ENCODE measurements at places on chromosomes 13 and 19.

- DNase-seq = no peak
These were observed 9.0 kb downstream of the OR7A5 start for GRCh38 chr19:14826006-14826405.

DNA sequence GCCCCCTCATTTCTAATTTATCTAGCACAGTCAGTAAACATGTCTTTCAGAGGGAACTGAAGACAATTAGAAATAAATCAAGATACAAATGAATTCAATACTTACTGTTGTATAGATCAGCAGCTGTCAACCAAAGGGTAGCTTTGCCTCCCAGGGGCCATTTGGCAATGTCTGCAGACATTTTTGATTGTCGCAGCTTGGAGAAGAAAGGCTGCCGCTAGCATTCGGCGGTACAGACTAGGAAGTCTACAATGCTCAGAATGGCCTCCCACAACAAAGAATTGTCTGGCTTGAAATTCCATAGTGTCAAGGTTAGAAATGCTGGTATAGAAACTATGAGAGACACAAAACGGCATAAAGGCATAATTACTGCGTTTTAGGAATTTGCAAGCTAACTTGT is 91.6 kb downstream of the RGCC start:
- no peak for DNase-seq

- no peak for DNase-seq
These were observed 228.1 kb downstream of the FGF9 start for GRCh38 chr13:21898945-21899344.

GRCh38 chr13:35475960-35476943 is at the start of gene MAB21L1:
Gene MAB21L1 (minus strand): TSS chr13:35476689. CDS start chr13:35476138, 551 bp downstream.
- DNase-seq = no peak

- DNase-seq = peak; percentile 3
These were observed 1.2 kb upstream of the TRIM13 start for GRCh38 chr13:49995625-49996101.

DNA sequence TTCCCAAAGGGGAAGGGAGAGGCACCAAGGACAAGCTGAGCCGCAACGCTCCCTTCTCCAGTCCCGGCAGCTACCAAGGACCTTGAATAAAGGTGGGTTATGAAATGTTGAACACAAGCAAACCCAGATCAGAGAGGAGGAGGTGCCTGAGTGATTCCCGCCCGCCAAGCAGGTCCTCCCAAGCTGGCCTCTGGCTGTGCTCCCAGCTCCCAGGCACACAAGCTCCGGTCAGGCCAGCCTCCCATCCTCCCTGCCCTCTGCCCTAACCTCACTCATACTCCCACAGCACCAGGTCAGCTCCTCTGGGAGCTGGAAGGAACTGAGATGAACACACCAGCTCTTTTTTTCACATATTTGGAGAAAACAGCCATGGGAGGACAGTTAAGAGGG is 3.7 kb downstream of the NAPA start:
- DNase-seq = no peak

DNA sequence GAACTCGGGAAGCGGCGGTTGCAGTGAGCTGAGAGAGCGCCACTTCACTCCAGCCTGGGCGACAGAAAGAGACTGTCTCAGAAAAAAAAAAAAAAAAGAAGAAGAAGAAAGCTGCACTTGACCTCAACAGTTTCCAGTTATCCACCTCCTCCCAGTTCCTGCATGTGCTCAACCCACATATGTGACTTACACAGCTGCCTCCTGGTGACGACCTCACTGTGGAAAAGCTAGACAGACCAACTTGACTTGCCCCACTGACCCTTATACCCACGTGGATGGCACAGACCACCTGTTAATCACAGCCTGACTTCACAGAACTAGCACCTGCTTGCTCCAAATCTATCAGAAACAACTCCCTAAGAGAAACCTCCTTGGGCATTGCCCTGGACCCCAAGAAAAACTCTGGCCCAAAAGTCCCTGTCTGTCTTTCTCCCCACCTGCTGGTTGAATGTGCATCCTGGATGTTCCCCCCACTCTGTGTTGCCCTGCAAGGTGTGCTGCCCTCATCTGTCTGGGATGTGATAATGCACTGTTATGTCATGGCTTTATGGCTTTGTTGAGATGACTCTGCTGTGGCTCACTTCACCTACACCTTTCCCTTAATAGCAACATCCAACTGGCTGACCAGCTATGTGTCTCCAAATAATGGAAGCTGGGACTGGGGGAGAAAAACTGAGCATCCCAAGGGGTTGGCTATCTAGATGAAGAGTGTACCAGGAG is 2.8 kb downstream of the ZNF20 start:
- peak; percentile 22 for DNase-seq

- no peak for DNase-seq
These were observed 1.2 kb downstream of the CPAMD8 start for GRCh38 chr19:17025361-17025760.

DNA sequence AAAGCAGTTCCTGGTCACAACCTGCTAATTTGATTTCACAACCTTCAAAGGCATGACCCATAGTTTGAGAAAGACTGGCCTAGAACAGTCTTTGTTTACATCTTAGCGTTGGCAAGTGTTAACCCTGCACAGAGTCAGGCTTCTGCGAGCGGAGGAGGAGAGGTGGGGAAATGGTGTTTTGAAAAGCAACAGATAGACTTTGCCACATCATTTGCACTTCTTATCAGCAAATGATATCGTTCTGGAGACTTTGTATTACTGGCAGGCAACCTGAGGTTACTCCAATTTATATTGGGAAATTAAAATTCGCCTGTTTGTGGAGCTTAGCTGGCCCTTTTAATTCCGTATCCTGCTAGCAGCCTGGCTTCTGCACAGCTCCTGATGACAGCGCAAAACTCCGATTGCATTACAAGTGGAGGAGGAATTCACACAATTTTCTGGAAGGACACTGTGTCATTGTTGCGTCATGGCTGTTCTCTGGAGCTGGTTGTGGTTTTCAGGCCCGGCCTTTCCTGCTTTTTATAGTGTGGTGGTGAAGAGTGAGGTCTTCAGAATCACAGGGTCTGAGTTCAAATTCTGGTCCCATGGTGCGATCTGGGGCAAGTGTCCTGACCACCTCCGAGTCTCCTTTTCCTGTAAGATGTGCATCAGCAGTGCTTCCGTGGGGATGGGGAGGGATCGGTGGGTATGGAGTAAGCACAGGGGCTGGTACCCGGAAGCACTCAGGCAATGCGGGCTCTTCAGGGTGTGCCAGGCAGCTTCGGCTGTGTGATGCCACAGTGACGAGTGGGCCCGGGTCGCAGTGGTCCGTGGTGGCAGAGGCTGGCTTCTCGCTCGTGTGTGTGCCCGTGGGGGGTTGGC is 49.1 kb upstream of the EHD2 start:
- DNase-seq = peak; percentile 61

GRCh38 chr13:35449821-35450220 is 26.7 kb downstream of the MAB21L1 start:
- no peak for DNase-seq

DNA sequence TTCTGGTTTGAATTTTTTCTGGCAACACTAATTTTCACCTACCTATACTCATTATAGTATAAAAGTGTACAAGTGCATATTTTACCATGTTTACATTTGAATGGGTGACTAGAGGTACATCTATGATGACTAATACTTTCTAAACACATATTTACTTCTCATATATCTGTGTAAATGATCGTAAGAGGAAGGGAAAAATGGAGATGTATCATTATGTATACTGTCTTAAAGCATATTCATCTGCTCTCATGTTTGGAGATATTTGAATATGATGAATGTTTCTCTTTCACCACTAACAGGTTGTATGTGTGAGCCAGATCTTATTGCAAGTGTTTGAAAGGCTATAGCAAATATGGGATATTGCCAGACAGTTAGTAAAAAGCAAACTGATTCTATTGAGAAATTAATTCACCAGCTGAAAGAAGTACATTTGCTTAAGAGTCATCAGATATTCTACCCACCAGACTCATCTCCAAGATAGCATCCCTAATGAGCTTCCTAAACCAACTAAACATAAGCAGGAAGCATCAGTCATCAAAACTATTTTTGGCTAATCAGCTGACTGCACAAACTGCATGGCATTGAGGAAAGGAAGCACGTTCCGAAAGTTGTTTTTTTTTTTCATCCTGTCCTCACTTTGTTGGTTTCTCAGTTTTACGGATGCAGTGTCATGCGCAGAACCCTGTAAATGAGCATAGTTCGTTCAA is 738.2 kb downstream of the GPC5 start:
- no peak for DNase-seq

GRCh38 chr19:35340431-35340830 is 7.3 kb upstream of the FFAR1 start:
- DNase-seq = no peak

All from CD4-positive, alpha-beta T cell treated with Interferon alpha-2 for 1 hour (primary cell).